ENCODE measurements at places on chromosomes 2 and 18.

- H3K4me3 ChIP-seq, result no peak overlapping the region
- H3K27me3 ChIP-seq, result no peaks in the 10 kb centered on the region
- DNase-seq, result no peak
- peaks cover 2% of the 10 kb centered on the region for H3K4me1 ChIP-seq
These were observed 70.7 kb upstream of the FN1 start for GRCh38 chr2:215506604-215506990.

DNA sequence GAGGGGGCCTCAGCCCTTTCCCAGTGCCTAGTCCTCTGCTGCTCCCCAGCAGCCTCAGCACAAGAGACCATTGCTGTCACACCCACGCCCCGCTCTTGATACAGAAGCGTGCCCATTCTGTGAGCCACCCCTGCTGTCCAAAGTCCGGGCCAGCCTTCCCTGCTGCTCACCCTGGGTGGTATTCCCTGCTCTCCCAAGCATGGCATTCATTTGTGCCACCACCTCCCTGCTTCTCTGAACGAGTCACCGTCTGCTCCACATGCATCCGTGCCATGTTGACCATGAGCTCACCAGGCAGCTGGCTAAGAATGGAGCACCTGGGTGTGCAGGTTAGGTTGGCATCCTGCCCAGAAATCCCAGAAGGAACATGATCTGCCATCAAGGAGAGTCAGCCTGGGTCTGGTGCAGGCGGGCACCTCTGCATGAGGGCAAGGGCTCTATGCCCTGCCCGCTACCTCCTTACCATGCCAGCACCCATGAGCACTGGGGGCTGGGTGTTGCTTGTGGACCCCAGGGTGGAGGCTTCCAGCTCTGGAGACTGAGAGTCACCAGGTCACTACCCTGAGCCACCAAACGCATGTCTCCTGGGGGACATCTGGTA lies 63.0 kb downstream of the TWIST2 start:
- no peak overlapping the region for H3K27ac ChIP-seq
- no peaks in the 10 kb centered on the region for H3K36me3 ChIP-seq
- DNase-seq, result peak; percentile 53
- no peak overlapping the region for H3K4me3 ChIP-seq

GRCh38 chr2:236871500-236872001 lies 214.1 kb upstream of the COPS8 start:
- peak; percentile 65 for DNase-seq
- no peaks in the 10 kb centered on the region for H3K36me3 ChIP-seq
- H3K4me3 ChIP-seq, result no peak overlapping the region
- no peak overlapping the region for H3K27ac ChIP-seq
- no peaks in the 10 kb centered on the region for H3K27me3 ChIP-seq

GRCh38 chr18:49342690-49343089 lies 117.8 kb downstream of the DYM start:
- H3K27me3 ChIP-seq, result no peaks in the 10 kb centered on the region
- no peak overlapping the region for H3K4me3 ChIP-seq
- no peak overlapping the region for H3K27ac ChIP-seq
- H3K4me1 ChIP-seq, result no peaks in the 10 kb centered on the region

GRCh38 chr2:142878031-142878678 lies 691 bp downstream of the KYNU start:
- H3K4me3 ChIP-seq, result no peak overlapping the region
- no peak for DNase-seq
- no peaks in the 10 kb centered on the region for H3K27me3 ChIP-seq
- no peak overlapping the region for H3K27ac ChIP-seq
- H3K4me1 ChIP-seq, result no peaks in the 10 kb centered on the region
- H3K36me3 ChIP-seq, result no peaks in the 10 kb centered on the region

- H3K36me3 ChIP-seq, result no peaks in the 10 kb centered on the region
- no peak for DNase-seq
- no peak overlapping the region for H3K27ac ChIP-seq
These were observed 53.5 kb upstream of the ZDBF2 start for GRCh38 chr2:206220997-206221396.

GRCh38 chr2:17830053-17831034 lies 14.1 kb downstream of the MSGN1 start:
- no peaks in the 10 kb centered on the region for H3K36me3 ChIP-seq
- no peak overlapping the region for H3K4me3 ChIP-seq
- peak; percentile 79 for DNase-seq
- H3K27me3 ChIP-seq, result no peaks in the 10 kb centered on the region
- H3K4me1 ChIP-seq, result peaks cover 3% of the 10 kb centered on the region
- no peak overlapping the region for H3K27ac ChIP-seq

GRCh38 chr2:38744399-38744780 lies 6.8 kb downstream of the SRSF7 start:
- H3K36me3 ChIP-seq, result peaks cover 56% of the 10 kb centered on the region
- no peak overlapping the region for H3K27ac ChIP-seq
- no peak overlapping the region for H3K4me3 ChIP-seq
- peaks cover 24% of the 10 kb centered on the region for H3K4me1 ChIP-seq
- no peaks in the 10 kb centered on the region for H3K27me3 ChIP-seq

DNA sequence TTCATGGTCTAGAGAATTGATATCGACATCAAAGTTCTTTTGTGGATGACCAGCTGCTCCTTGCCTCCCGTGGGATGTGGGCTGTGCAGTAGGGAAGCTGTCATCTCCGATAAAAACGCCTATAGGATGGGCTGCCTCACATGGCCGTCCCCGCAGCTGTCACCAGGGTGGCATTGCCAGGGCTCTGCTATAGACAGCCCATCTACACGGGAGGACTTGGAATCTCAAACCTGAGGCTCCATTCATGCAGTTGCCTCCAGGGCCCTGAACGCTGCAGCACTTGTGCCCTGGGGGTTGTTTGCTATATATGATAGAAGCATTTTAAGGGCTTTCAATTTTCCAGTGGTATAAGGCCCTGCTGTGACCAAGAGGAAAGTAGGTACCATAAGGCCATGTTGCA lies 183.1 kb downstream of the MYCN start:
- DNase-seq, result no peak
- H3K4me1 ChIP-seq, result no peaks in the 10 kb centered on the region
- no peak overlapping the region for H3K4me3 ChIP-seq
- H3K27ac ChIP-seq, result no peak overlapping the region

- H3K4me3 ChIP-seq, result no peak overlapping the region
- DNase-seq, result no peak
- H3K27ac ChIP-seq, result no peak overlapping the region
- no peaks in the 10 kb centered on the region for H3K4me1 ChIP-seq
- H3K27me3 ChIP-seq, result no peaks in the 10 kb centered on the region
- H3K36me3 ChIP-seq, result no peaks in the 10 kb centered on the region
These were observed 123.1 kb upstream of the HDAC4 start for GRCh38 chr2:239523954-239524330.

DNA sequence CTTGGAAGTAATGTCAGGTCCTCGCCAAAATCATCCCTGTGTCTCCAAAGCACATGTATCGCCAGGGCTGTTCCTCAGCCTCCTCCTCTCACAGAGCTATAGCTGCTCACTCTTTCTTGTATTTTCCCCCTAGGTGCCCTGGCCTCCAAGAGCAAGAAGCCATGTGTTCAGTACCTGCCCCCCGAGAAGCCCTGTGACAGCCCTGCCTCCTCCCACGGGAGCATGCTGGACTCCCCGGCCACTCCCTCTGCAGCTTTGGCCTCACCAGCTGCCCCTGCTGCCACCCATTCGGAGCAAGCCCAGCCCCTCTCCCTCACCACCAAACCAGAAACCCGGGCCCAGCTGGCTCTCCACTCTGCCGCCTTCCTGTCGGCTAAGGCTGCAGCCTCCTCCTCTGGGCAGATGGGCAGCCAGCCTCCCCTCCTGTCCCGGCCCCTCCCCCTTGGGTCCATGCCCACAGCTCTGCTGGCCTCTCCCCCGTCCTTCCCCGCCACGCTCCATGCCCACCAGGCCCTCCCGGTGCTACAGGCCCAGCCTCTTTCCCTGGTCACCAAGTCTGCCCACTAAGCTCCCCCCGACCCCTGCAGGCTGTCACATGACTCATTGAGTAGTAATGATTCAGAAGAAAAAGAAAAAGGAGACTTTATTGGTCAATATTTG lies 18.8 kb downstream of the TGOLN2 start:
- peaks cover 8% of the 10 kb centered on the region for H3K4me1 ChIP-seq
- DNase-seq, result no peak
- no peaks in the 10 kb centered on the region for H3K27me3 ChIP-seq
- peak overlapping the region; percentile 66 for H3K27ac ChIP-seq
- peaks cover 42% of the 10 kb centered on the region for H3K36me3 ChIP-seq

DNA sequence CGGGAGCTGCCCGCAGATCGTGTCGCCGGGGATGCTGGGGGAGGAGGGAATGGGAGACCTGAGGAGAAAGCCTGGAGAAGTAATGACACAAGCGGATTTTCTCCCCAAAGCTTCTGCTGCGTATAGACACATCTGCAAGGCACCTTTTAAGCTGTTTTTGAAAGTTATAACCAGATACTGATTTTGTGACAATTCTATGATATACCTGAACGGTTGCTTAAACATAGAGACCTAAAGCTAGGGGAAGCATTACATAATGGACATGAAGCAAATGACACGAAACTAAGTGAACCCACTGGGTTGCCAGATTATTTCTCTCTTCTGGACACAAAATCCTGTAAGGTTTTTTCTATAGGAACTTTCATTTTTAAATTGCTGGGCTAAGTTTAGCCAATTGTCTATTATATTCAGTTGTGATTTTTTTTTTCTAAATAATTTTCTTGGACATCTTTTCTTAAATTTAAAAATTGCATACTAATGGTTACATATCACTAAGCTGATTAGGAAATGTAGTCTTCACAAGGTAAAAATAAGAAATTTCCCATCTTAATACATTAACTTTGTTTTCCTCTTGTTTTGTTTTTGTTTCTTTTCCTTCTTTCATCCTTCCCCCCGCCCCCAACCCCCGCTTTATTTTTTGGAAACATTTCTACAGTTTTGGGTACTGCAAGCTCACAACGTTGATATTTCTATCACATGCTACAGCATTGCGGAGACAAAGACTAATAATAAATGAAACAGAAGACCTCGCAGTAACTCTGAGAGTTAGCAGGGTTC lies 1.3 kb downstream of the OSBPL6 start:
- DNase-seq, result no peak
- H3K27me3 ChIP-seq, result no peaks in the 10 kb centered on the region
- H3K4me1 ChIP-seq, result no peaks in the 10 kb centered on the region
- no peaks in the 10 kb centered on the region for H3K36me3 ChIP-seq
- H3K27ac ChIP-seq, result no peak overlapping the region
- H3K4me3 ChIP-seq, result peak overlapping the region; percentile 84

- H3K27ac ChIP-seq, result no peak overlapping the region
- no peaks in the 10 kb centered on the region for H3K36me3 ChIP-seq
- DNase-seq, result no peak
- no peak overlapping the region for H3K4me3 ChIP-seq
These were observed 63.2 kb upstream of the ATP8B1 start for GRCh38 chr18:57866355-57866754.

- no peaks in the 10 kb centered on the region for H3K36me3 ChIP-seq
- no peaks in the 10 kb centered on the region for H3K27me3 ChIP-seq
- H3K27ac ChIP-seq, result no peak overlapping the region
- H3K4me1 ChIP-seq, result no peaks in the 10 kb centered on the region
These were observed 136.1 kb downstream of the SH3BP4 start for GRCh38 chr2:235087832-235088495.

DNA sequence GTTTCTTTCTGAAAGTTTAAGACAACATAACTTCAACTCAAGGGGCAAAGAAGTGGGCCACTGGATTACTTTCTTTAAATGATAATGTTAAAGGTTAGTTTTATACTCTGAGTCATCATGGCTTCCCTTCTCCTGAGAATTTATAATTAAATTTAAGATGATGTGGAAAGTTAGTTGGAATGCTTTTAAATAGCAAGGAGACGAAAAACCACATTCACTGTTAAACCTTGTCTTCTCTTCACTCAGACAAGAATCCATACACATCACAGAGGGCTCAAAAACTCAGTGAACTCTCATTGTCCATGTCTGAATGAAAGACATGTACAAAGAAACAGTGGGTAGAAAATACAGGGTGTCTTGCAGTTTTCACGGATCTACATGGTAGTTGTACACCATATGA lies 65.6 kb downstream of the COL5A2 start:
- H3K27ac ChIP-seq, result no peak overlapping the region
- no peaks in the 10 kb centered on the region for H3K27me3 ChIP-seq
- peaks cover 8% of the 10 kb centered on the region for H3K36me3 ChIP-seq
- no peaks in the 10 kb centered on the region for H3K4me1 ChIP-seq
- H3K4me3 ChIP-seq, result no peak overlapping the region
- no peak for DNase-seq

DNA sequence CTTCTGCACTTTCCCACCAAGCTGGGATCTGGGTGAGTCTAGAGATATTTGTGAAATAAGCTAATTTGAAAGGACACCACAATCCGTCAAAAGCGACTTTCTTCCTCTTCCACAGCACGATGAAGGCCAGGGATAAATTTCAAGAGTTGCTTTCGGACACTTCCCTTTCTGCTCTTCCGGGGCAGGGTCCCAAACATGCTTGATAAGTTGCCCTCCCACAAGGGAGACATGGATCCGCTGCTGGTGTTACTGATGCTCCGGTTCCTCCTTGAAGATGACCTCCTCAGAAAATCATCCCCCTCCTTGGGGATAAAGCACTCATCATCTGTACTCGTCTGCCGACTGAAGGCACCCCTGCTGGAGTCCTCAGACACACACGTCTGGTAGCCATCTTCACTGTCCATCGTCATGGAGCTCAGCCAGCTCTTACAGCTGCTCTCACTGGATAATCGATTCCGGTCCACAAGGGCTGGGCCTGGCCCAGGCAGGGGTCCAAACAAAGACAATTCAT lies 28.2 kb downstream of the CYTIP start:
- no peaks in the 10 kb centered on the region for H3K27me3 ChIP-seq
- DNase-seq, result no peak
- no peak overlapping the region for H3K4me3 ChIP-seq
- no peaks in the 10 kb centered on the region for H3K4me1 ChIP-seq
- H3K27ac ChIP-seq, result no peak overlapping the region

DNA sequence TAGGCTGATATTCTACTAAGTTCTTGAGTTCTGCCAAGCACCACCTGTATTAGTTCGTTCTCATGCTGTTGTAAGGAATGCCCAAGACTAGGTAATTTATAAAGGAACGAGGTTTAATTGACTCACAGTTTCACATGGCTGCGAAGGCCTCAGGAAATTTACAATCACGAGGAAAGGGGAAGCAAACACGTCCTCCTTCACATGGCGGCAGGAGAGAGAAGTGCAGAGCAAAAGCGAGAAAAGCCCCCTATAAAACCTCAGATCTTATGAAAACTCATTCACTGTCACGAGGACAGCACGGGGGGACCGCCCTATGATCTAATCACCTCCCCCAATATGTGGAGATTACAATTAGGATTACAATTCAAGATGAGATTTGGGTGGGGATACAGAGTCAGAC lies 47.7 kb upstream of the YWHAQ start:
- H3K36me3 ChIP-seq, result no peaks in the 10 kb centered on the region
- no peak overlapping the region for H3K27ac ChIP-seq
- H3K27me3 ChIP-seq, result no peaks in the 10 kb centered on the region
- no peak overlapping the region for H3K4me3 ChIP-seq
- DNase-seq, result no peak

- H3K4me3 ChIP-seq, result no peak overlapping the region
- H3K27me3 ChIP-seq, result no peaks in the 10 kb centered on the region
- DNase-seq, result no peak
- H3K27ac ChIP-seq, result no peak overlapping the region
- H3K36me3 ChIP-seq, result no peaks in the 10 kb centered on the region
These were observed 510.5 kb upstream of the TNP1 start for GRCh38 chr2:217370391-217370790.

- no peak for DNase-seq
- H3K27ac ChIP-seq, result no peak overlapping the region
- H3K4me3 ChIP-seq, result no peak overlapping the region
- no peaks in the 10 kb centered on the region for H3K36me3 ChIP-seq
- H3K4me1 ChIP-seq, result no peaks in the 10 kb centered on the region
- H3K27me3 ChIP-seq, result no peaks in the 10 kb centered on the region
These were observed 31.7 kb downstream of the HRH4 start for GRCh38 chr18:24491927-24492834.

All from ascending aorta (tissue), 2 donors.